Osteoblast (primary cell): ENCODE measurements at places on chromosomes 2 and 18. TPM values are rescaled to one million over a fixed set of nuclear protein-coding genes. Genes with fewer than 3 reads are reported as not detected.

RGPD4 gene
- under 0.01 TPM in 1 of 2 replicates, not detected in the other for total RNA-seq

IL36B gene
- total RNA-seq: not detected in 2 replicates

- H3K36me3 ChIP-seq: peaks cover 42% of the 10 kb centered on the region
- H3K27ac ChIP-seq: no peak overlapping the region
- H3K4me3 ChIP-seq: no peak overlapping the region
- no peaks in the 10 kb centered on the region for H3K4me1 ChIP-seq
- peak; percentile 86 for DNase-seq
- no peaks in the 10 kb centered on the region for H3K27me3 ChIP-seq
Observed at GRCh38 chr2:70985283-70985688, 6.9 kb downstream of the ANKRD53 start.

OTX1 gene
- total RNA-seq: not detected in 2 replicates

DNA sequence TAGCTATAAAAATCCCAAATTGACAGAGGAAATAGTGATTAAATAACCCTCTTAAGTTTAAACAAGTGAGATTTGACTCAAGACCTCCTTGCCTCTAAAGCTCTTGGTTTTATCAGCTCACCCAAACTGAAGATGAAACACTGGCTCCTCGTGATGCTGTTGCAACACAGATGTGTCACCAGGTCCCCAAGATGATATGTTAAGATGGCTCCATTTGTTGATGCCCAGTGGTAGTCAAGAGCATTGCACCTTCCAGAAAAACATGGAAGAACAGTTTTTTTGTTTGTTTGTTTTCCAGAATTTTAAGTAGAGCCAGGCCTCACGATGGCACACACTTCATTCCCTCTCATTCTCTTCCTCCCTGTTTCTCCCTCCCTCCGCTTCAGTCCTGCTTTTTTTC, 399.8 kb downstream of the TXNL1 start:
- H3K36me3 ChIP-seq: no peaks in the 10 kb centered on the region
- no peak for DNase-seq
- H3K4me3 ChIP-seq: no peak overlapping the region
- peaks cover 7% of the 10 kb centered on the region for H3K4me1 ChIP-seq
- H3K27ac ChIP-seq: no peak overlapping the region
- no peaks in the 10 kb centered on the region for H3K27me3 ChIP-seq

CHRNG gene
- total RNA-seq: not detected in 2 replicates

DNA sequence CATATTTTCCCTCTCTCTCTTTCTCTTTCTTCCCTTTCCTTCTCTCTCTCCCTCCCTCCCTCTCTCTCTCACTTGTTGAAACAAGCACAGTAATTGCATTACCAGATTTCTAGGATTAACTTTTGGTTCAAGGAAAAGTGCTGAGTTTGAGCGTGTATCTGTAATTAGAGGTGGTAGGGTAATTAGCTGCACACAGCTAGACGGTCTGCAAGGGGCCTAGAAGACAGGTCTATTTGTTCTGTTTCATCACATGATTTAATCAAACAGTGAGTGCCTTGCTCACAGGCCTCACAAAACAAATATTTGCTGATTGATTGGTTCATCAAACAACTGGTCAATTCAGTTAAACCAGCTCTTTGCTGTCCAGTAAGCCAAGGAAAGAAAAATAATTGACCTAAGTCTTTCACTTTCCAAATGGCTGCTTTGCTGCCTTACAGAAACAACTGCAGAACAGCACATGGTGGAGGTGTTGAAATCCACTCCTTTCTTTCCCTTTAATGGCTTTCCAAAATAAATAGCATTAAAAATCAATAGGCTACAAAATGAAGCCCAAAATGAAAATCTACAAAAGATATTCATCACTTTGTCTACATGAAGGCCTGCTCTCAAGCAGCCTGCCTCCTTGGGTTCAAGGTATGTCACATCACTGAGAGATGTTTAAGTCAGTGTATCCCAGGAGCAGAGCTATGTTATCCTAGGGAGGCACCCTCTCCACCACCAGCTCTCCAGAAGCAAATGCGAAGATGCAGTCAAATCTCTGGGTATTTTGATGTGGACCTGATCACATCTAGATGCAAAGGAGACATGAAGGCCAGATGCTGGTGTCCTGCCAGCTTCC, 264.4 kb upstream of the SIX2 start:
- no peak for DNase-seq
- H3K4me1 ChIP-seq: peaks cover 18% of the 10 kb centered on the region
- H3K4me3 ChIP-seq: no peak overlapping the region
- H3K27me3 ChIP-seq: no peaks in the 10 kb centered on the region
- no peaks in the 10 kb centered on the region for H3K36me3 ChIP-seq

NMUR1 gene
- total RNA-seq: under 0.01 TPM in 2 replicates

- peaks cover 6% of the 10 kb centered on the region for H3K4me1 ChIP-seq
- H3K36me3 ChIP-seq: no peaks in the 10 kb centered on the region
- H3K27me3 ChIP-seq: no peaks in the 10 kb centered on the region
- no peak overlapping the region for H3K4me3 ChIP-seq
- no peak for DNase-seq
Observed at GRCh38 chr2:223082706-223083105, 30.7 kb downstream of the KCNE4 start.

MC5R gene
- 0.36 and 0.59 TPM in 2 replicates for total RNA-seq

GRCh38 chr18:63236921-63237846, 82.4 kb downstream of the BCL2 start:
- H3K27me3 ChIP-seq: peaks cover 1% of the 10 kb centered on the region
- H3K27ac ChIP-seq: peak overlapping the region; percentile 98
- no peak for DNase-seq
- H3K36me3 ChIP-seq: no peaks in the 10 kb centered on the region

GRCh38 chr18:69531973-69532372, 131.3 kb downstream of the DOK6 start:
- no peak for DNase-seq
- no peaks in the 10 kb centered on the region for H3K4me1 ChIP-seq
- no peaks in the 10 kb centered on the region for H3K27me3 ChIP-seq
- H3K27ac ChIP-seq: no peak overlapping the region

SLC8A1 gene
- 77.2 and 82.9 TPM in 2 replicates for total RNA-seq

DNA sequence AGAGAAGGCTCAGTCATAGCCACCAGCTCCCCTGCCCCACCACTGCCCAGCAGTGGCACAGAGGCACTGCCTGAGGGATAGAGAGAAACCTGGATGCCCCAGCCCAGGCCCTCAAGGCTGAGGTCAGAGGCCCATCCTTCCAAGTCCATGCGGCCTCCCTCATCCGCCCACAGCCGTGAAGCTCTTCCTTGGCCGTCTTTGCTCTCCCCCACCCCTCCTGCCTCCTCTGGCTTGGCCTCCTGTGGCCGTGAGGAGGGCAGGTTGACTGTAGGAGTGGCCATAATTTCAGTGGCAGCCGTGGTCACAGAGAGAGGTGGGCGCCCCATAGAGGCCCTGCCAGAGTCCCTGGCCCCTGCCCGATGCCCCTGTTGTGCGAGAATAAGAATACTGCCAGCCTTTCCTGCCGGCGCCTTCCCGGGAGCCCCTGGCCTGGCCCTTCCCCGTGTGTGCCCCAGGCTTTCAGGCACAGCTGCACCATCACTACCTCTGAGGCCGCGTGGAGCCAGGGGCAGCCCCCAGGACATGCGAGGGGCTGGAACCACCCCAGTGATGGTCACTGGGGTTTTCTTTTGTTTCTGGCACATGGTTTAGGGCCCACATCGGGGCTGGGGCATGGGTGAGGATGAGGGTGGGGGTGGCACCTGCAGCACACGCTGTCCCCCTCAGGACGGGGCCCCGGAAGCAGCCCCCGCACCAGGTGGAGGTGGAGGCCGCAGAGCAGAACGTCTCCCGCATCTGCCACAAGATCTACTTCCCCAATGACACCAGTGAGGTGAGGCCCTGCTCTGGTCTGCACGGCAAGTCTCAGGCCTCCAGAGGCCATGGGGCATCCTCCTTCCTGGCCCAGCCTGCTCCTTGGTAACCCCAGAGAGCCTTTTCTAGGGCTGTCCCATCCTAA, 13.1 kb upstream of the GPR17 start:
- no peaks in the 10 kb centered on the region for H3K36me3 ChIP-seq
- no peaks in the 10 kb centered on the region for H3K27me3 ChIP-seq
- peaks cover 8% of the 10 kb centered on the region for H3K4me1 ChIP-seq
- no peak overlapping the region for H3K4me3 ChIP-seq
- no peak overlapping the region for H3K27ac ChIP-seq

MATN3 gene
- 1.4 and 2.4 TPM in 2 replicates for total RNA-seq

DNA sequence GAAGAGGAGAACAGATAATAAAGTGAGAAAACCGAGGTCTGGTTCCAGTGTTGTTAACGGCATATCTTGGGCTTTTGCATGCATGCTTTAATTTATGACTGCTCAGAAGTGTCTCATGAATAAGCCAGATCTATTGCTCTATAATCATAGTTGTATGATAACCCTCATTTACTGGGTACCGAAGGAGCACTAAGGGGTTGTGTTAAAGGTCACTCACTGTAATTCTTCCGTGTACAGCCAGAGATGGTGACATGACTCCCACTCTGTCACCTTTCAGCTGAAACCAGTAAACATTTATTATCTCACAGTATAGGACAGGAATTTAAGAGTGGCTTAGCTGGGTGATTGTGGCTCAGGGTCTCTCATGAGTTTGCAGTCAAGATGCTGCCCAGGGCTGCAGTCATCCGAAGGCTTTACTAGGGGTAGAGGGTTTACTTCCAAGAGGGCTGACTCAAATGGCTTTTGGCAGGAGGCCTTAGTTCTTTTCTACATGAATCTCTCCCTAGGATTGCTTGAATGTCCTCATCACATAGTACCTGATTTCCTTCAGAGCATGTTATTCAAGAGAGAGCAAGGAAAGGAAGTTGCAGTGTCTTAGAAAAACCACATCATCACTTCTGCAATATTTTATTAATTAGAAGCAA, 107.0 kb downstream of the NAB1 start:
- no peak overlapping the region for H3K4me3 ChIP-seq
- no peak overlapping the region for H3K27ac ChIP-seq
- H3K36me3 ChIP-seq: no peaks in the 10 kb centered on the region

DNA sequence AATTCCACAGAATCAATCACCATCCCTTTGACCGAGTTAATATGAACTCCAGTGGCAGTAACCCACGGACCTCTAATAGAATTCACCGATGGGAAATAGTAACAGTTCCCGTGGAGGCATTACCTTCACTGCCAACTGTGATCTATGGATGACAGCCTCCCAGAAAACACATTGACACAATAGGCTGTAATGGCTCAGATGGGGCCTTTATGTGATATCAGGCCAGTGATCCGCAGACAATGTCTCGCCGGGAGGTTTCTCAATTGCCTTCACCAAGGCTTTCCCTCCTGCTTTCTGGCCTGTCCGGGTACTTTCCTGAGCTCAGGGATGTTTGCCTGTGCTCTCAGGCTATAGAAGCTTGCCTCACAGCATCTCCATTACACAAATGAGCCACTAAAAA, 34.4 kb upstream of the KLF7 start:
- DNase-seq: no peak
- no peaks in the 10 kb centered on the region for H3K4me1 ChIP-seq
- no peaks in the 10 kb centered on the region for H3K36me3 ChIP-seq
- H3K27me3 ChIP-seq: no peaks in the 10 kb centered on the region

GRCh38 chr2:3170792-3171455, 206.7 kb downstream of the EIPR1 start:
- peaks cover 15% of the 10 kb centered on the region for H3K4me1 ChIP-seq
- peak; percentile 80 for DNase-seq
- H3K27ac ChIP-seq: no peak overlapping the region
- no peak overlapping the region for H3K4me3 ChIP-seq
- H3K27me3 ChIP-seq: no peaks in the 10 kb centered on the region
